ENCODE measurements at places on chromosomes 11 and 22.

DNA sequence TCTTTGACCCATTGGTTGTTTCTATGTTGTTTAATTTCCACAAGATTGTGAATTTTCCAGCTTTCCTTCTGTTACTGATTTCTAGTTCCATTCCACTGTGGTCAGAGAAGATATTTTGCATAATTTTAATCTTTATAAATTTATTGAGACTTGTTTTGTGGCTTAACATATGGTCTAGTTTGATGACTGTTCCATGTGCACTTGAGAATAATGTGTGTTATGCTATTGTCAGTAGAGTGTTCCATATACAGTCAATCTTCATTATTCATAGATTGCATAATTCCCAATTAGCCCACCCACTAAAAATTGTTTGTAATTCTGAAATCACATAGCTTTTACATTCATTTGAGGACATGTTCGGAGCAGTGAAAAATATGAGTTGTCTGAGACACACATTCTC, 346.1 kb upstream of the DDI1 start:
- no peak for DNase-seq

GRCh38 chr11:133491680-133492383, 40.5 kb downstream of the OPCML start:
- no peak for DNase-seq

- DNase-seq = peak; percentile 64
Observed at GRCh38 chr22:27358096-27358870, 443.3 kb downstream of the MN1 start.

GRCh38 chr11:60951904-60952741, at the start of gene SLC15A3:
SLC15A3 (minus strand) TSS chr11:60952176; CDS start chr11:60951551, 625 bp downstream.
- no peak for DNase-seq

DNA sequence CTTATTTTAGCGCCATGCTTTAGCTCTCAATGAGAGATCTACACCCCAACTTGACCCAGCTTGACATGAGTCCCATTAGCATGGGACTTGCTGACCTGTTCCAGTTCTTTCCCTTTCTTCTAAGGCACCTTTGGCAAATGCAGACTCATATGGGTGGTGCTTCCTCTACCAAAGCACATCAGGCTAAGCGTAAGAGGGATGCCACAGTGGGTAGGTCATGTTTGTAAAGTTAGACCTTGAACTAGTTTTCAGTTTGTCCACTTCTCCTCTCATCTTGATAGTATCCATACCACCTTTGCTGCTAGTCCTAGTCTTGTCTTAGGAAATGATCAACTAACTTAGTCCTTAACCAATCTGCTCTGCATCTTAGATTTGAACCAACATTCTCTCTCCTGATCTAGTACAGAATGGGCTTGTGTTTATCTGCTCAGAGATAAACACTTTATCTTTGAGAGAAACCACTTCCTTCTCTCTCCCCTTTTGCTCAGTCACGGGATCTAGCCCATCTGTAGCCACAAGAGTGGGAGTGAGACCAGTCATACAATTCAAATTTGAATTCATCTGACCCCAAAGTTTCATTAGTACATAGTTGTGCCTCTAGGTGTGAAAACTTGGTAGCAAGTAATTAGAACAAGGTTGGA, 72.1 kb upstream of the CD44 start:
- no peak for DNase-seq

- no peak for DNase-seq
Observed at GRCh38 chr11:44071157-44071556, 5.1 kb downstream of the ACCS start.

DNA sequence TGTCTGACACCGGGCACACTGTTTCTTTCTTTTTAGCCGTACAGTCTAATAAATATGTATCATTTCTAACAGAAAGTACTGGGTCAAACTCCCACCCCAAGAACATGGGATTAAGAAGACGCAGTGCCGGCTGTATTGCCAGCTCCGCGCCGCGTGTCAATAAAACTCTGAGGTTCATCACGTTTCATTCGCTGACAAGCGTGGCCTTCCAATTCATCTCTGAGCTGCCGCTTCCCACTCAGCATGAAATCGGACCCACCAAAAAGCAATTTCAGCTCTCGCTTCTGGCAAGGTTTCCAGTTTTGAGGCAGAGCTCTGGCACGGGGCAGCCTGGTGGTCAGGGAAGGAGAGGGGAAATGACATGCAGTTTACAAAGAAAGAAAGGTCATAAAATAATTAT, 819.8 kb downstream of the OPCML start:
- DNase-seq = no peak

DNA sequence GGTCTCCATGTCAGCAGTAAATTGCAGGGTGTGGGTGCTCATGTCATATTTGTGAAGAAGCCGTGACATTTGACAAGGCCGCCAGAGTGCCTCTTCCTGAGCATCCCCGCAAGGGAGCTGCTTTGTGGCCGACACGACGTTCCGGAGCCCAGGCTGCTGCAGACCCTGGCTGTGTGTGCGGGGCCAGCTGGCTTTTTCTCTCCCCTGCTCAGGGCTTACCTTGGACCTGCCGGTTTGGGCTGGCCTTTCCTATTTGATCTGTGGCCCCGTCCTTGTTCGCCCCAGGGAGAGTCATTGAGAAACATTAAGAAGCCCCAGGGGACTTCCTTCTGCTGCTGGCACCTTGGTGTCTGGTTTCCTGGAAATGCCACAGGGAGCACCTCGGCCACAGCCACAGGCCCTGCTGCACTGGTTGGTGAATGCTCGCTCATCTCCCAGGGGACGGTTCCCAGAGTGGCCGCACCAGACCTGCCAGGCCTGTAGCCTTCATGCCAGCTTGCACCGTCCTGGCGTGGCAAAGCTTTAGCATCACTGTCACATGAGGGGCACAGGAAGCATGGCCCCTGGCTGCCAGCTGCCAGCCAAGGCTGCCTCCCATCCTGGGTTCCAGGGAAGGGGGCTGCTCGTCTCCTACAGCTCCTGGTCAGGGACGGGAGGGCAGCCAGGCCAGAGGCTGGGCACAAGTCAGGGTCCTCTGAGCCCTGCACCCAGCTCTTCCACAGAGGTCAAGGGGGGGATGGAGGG, 5.4 kb downstream of the GRK2 start:
- DNase-seq = no peak

DNA sequence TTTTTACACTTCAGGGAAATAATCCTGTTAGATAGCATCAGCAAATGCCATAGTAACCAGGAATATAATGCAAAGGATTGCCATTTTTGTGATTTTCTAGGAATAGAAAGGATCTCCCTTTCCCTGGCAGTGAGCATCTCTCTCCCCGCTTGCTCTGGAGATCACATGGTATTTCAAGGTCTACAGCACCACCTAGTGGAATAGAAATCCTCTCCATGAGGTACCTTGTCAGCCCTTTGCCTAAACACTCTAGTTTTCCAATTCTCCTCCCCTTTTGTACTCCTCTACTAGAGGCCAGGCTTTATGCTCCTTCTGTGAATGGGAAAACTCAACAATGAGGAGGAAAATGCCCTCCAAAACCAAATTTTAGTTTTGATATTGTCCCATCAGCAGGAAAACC, 78.4 kb downstream of the XRRA1 start:
- no peak for DNase-seq

DNA sequence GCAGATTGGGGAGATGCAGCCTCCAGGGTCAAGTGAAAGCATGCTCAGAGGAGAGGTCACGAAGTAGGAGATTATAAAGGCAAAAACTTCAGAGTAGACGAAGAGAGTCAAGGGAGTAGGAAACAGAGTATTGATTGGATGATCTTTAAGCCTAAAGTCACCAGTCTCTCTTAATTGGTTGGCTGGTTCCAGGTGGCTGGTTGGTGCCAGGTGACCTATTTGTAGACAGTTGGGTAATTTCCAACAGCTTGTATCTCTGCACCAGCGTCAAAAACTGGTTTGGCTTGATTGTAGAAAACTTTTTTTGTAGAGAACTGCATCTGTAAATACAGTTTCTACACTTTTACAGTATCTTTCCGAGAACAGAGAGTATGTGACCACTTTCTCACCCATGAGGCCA, 75.7 kb upstream of the CCDC90B start:
- no peak for DNase-seq

- DNase-seq = no peak
Observed at GRCh38 chr11:103552086-103552485, 442.9 kb downstream of the DYNC2H1 start.

DNA sequence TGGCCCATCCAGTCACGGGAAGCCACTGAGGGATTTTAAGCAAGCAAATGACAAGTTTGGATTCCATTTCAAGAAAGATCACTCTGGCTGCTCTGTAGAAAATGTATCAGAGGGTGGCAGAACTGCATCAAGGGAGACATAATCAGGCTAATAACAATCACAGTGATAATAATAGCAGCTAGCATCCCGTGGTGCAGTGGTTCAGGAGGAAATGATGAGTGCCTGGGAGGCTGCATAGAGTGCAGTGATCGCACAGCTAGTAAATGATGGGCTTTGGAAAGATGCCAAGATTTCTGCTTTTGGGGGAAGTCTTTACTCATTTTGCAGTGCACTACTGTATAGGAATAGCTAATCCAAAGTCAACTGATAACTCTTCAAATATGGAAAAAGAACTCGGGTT, 35.8 kb downstream of the TNRC6B start:
- no peak for DNase-seq

GRCh38 chr11:61056571-61056970, 45.7 kb upstream of the CD5 start:
- DNase-seq = no peak

DNA sequence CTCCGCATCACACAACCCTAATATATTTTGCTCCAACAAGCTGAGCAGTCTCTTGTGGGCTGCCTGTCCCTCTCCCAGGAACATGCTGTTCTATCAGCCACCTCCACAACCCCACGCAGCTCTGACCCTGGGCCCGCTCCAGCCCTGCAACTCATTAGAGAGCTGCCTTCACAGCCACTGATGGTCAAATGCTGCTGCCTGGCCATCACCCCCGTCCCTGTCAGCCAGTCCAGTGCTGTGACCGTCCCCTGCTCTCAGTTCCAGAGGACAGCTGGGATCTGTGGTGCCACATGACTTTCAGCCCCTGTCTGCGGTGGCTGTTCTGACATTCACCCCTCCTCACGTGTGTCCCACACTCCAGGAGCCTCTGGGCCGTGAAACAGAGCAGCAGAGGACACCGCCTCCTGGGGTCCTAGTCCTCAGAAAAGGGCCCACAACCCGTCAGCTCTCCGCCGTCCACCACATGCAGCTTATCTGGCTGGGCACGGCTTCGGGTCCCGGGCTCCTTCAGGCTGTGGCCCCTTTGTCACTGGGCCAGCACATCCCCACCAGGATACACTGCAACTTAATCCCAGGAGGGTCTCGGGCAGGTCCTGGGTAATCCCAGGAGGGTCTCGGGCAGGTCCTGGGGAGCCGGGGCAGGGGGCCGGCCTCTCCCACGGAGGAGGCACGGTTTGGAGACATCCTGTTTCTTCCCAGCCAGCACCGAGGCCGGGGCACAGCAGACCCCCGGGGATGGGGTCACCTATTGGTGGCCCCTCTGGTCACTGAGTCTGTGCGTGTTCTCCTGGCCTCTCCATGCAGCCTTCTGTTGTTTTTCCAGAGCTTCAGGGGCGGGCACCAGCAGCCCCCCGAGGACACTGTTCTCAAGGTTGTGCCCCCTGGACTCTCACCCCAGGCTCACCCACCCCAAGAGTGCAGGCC, 15.1 kb downstream of the CRELD2 start:
- DNase-seq = no peak

GRCh38 chr11:3022300-3022967, 30.3 kb upstream of the NAP1L4 start:
- DNase-seq = no peak

DNA sequence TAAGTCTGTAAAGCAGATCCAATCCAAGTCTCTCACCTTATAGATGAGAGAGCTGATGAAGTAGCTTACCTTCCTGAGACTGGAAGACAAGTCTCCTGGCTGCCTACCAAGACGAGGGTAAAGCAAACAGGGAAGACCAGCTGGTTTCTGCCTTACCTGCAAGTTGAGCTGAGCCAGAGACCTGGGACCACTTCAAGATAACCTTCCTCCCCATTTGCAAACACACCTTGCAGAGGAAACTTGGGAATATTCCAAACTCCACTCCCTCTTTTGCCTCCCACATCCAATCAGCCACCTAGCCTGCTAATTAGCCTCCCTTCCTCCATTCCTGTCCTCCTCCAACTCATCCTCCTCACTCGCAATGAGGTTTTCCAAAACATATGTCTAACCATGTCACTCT, 23.4 kb upstream of the ROBO3 start:
- no peak for DNase-seq

DNA sequence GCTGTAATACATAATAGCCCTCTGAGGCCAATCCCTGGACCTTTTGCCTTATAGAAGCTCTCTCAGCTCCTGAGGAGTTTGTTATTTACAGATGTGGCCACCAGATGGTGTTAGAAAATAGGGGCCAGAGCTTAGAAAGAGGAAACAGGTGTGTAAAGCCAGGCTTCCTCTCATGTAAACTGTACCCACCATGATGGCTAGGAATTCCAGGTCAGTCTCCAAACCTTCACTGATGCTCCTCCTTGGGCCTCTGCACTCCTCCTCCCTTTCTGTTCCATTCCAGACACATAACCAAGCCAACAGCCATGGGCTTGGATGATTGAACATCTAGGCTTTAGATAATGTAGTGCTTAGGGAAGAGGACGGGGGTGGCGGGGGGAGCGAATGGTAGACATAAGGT, 39.7 kb downstream of the USP35 start:
- DNase-seq = peak; percentile 10

- no peak for DNase-seq
Observed at GRCh38 chr11:130874955-130875531, 41.2 kb downstream of the SNX19 start.

DNA sequence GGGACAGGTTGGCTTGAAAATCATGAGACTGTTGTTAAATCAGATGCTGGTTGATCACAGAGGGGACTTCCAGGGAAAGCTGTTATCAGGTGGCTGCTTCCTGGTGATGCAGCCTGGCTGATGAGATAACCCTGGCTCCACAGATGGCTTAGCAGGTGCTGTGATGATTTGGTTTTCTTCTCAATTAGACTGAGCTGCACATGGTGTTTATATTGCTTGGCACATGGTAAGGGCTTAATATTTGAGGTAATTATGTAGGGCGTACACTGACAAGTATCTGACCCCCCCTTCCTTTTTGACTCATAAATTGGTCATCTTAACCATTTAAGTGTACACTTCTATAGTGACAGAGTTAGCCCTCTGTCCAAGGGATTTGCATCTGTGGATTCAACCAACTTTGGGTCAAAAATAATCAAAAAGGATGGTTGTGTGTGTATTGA, 7.0 kb downstream of the RPS3 start:
- DNase-seq = no peak

- no peak for DNase-seq
Observed at GRCh38 chr11:114358716-114359115, 41.6 kb downstream of the C11orf71 start.

- DNase-seq = no peak
Observed at GRCh38 chr11:133713406-133713805, 131.9 kb downstream of the SPATA19 start.

Data from NCI-H1436 treated with DMSO at 0.1 percent for 48 hours (cell line).